ENCODE measurements at places on chromosomes 7 and 10.
A peak's percentile ranks its signal among the peaks of the same experiment; 100 is the strongest.

- no peak for DNase-seq
These were observed 141.0 kb downstream of the PRKAG2 start for GRCh38 chr7:151735851-151736402.

DNA sequence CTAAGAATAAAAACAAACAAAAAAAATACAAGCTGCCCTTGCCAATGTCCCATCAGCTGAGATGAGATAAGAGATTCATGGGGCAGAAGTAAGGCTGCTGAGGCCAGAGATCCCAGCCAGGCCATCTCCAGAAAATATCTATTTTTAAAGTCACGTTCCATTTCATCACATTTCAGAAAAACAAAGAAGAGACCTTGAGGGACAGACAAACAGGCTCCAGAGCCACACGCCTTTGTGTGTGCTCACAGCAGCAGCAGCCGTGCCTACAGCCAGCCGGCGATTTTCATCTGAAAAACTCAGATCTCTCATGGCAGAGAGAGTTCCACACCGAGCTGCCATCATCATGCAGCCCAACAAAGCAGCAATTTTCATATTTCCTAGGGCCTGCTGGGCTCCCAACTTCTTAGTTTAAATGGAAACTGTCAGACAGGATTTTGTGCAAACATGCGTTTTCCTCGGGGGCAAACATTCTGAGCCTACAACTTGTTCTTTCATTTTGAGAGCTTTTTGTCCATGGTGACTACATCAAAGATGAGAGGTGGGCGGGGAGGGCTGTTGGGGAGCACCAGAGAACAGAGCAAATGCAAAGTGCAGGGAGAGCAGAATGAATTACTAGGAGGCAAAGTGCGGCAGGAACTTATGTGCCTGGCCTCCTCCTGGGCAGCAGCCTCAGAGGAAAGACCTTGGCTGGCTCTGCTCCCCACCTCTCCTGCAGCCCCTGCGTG, 38.8 kb downstream of the DLG5 start:
- DNase-seq, result no peak

DNA sequence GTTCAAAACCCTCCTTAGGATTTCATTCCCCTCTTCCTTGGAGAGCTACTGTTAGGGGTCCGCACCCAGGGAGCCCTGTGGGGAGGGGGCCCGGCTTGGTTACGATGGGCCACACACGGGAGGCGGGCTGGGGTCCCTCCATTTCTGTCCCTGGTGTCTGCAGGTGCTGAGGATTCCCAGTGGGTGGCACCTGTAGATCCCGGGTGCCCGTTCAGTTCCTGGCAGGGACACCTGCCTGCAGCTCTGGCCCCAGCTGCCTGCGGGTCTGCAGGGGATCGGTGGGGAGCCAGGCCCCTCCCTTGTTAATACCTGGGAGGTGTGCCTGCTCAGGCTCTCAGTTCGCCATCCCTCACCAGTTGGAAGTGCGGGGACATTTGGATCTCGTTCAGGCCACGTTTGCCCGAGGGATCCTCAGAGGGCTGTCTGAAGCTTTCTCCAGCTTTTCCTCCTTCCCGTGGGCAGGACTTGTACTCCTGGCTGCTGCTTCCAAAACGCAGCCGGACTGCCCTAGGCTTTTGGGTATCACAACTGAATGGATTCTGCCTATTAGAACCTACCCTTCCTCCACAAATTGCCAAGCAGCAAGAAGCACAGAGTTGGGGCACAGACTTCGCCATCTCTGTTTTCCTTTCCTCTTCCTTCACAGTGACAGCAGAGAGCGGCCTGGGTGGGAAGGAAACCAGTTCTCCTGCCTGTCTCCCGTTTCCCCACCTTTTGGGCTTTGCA, 22.3 kb upstream of the IL15RA start:
- DNase-seq, result no peak

DNA sequence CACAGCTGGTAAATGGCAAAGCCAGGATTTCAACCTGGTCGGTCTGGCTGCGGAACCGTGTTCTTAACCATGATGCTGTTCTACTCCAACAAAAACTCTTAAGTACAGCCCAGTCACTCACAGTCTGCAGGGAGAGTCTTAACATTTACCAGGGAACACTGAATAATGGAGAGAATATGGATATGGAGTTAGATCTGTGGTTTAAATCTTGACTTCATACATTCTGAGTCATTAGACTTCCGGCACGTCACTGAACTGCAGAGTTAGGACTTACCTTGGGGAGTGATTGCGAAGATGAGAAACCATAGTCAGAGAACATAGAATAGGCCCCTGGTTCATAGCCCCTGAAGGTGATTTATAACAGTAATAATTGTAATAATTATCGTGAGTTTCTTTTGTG, 61.7 kb downstream of the ADRA2A start:
- no peak for DNase-seq

DNA sequence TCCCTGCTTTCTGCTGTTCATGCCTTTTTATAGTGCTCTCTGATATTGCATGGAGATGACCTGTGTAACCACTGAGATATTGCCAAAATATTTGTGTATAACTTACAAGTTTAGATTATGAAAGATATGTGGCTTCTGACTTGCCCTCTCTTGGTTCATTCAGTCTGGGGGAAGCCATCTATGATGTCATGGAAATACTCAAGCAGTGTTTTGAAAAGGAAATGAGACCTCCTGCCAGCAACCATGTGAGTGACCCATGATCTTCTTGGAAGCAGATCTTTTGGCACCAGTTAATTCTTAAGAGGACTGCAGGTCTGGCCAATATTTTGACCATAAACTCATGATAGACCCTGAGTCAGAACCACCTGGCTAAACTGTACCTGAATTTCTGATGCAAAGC, 183.0 kb downstream of the THSD7A start:
- no peak for DNase-seq

DNA sequence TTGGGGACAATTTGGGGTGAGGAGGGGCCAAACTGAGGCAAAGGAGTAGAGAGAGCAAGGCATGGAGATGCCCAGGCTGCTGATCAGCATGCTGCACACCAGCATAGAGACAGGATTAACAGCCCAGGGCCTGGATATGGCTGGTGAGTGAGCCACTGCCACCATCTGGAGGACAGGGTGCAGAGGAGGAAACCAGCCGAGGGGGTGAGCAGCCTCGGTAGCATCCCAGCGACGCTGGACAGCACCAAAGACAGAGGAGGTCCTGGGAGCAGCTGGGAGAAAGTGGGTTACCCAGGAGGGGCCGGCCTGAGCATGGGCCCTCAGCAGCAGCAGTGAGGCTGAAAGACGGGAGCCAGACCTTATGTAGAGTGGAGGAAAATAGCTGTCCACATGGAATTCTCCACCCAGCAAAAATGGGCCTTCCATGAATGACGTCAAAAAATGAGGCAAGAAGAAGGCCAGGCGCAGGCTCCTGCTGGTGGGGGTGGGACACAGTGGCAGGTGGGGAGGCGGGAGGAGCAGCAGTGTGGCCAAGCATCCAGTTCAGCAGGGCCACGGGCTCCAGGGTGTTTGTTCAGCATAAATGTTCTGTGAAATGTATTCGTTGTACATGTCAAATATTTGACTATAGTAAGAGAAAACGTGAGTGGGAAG, 16.7 kb downstream of the RET start:
- peak; percentile 42 for DNase-seq

DNA sequence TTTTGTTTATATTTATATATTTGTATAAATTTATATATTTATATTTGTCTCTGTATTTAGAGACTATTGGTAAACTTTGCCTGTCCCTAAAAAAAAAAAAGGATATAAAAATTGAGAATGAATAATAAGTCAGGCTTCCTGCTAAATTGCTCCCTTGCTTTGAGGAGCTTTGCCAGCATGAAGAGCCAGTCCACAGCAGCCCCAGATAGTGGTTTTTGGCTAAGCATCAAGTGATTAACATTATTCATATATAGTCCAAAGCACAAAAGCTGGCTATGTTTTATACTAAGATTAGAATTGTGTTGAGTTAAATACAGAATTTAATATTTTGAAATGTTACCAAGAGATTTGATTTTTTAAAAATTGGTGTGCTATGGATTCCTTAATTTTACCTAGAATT, 264.9 kb upstream of the FERD3L start:
- DNase-seq, result no peak

DNA sequence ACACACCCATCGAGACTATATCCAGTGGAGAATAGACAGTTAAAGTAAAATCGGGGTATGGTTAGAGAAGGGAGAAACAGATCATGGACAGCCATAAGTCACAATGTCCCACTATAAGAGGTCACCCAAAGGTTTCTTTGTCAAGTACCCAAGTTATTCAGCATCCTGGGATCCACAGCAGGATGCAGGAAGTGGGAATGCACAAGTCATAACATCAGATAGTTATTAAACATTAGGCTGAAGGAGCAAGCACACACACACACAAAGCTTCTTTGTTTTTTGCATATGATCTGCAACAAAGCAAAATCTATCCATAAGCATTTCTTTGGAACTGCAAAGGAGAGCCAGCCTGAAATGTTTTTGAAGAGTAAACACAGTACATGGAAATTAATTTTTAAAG, 111.6 kb downstream of the NOC3L start:
- DNase-seq, result no peak

DNA sequence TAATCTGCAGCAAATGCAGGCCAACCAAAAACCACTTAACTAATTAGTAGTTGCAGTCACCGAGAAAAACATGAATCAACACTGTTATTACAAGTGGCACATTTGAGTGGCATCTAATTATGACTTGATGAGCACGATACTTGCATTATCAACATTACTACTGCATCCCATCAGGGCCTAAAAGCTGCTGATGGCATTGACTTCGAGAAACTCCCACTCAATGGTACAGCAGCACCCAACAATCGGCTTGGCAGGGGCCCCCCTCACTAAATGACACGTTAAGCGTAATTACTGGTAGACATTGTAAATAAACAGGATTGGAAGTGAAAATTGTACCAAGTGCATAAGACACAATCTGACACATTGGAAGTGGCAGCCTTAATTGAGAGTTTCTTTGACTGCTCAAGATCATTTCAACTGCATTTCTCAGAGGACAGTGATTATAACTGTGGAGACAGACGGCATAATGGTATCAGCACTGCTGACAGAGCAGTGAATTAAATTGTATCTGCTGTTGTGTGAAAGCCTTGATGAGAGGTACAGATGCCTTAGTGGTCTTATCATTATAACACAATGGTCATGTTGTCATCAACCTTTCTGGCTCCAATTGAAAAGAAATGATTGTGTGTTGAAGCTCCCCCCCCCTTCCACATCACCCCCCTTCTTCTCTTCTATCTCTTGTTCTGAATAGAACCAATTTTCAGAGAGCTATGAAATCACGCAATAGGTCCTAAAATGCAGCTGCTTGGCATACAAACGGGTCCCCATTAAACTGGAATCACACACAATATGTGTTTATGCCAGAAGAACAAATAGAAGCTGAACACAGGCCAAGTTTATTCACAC, 43.4 kb downstream of the SHTN1 start:
- DNase-seq, result no peak

DNA sequence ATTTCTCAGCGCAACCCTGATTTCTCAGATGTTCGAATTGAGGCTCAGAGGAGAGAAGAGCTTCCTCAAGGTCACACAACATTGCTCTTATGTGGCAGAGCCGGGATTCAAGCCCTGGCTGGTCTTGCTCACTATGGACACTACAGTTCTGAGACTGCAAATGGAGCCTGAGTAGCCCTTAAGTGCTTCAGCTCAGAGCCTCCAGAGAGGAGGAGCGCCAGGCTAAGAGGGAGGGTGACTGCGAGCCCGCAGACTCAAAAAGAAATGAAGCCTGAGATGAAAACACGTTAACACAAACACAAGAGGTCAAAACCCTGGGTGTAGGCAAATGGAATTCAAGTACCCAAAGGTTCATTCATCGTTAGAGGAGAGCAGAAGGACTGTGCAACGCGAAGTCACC, 13.9 kb downstream of the ARHGAP22 start:
- no peak for DNase-seq

DNA sequence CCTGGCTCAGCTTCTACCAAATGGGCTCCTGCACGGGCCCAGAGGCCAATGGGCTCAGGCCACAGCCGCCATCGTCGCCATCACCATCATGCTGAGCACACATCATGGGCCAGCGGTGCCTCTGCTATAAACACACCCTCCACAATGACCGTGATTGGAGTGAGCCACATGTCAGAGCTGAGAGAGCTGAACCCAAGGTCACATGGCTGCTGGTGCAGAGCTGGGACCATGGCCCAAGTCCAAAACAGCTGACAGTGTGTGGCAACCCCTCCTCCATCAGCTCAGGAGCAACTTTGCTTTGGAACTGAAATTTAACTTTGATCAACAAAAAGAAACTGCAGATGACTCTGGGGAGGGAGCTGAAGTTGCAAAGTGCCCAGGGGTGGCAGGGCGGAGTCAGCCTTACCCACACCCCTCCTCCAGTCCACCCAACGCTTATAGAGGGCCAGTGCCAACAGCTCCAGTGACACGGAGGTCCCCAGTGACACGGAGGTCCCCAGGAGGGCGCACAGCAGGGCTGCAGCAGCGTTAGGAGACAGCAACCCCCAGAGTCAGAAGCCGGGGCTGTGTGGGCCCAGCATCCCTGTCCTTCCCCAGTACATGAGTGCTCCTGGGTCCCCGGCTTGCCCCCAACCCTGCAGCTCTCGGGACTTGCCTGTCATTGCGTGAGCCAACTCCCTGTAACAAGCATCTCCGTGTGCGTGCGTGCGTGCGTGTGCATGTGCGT, 249.6 kb downstream of the ELFN1 start:
- no peak for DNase-seq
